Activated CD8-positive, alpha-beta memory T cell treated with anti-CD3 and anti-CD28 coated beads, Interleukin-2, amount 50 U/mL, for 48 hours (primary cell): ENCODE measurements at places on chromosomes 11 and 22.

- DNase-seq = no peak
Observed at GRCh38 chr11:117199053-117199915, at the start of gene TAGLN. Gene TAGLN, plus strand, starts transcription at chr11:117199370. Its CDS starts 3,644 bp downstream, at chr11:117203014.

- DNase-seq = peak; percentile 75
Observed at GRCh38 chr11:64357904-64358535, 942 bp upstream of the RPS6KA4 start.

DNA sequence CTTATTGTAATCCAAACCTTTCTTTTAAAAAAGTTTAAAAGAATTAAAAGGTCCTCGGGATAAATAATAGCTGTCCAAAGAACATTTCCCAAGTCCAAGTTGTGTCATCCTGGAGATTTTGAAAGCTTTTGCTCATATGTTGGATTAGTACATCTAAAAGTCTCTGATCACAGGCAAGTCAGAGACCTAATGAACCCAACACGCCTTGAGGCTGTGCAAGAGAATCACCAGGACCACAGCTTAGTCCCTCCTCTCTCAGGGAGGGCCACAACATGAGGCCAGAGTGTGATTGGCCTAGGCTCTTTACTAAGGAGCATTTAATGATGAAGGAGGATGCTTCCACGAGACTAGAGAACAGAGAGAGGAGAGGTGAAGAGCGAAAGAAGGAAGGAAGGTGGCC, 98.7 kb upstream of the OR5AK2 start:
- no peak for DNase-seq

DNA sequence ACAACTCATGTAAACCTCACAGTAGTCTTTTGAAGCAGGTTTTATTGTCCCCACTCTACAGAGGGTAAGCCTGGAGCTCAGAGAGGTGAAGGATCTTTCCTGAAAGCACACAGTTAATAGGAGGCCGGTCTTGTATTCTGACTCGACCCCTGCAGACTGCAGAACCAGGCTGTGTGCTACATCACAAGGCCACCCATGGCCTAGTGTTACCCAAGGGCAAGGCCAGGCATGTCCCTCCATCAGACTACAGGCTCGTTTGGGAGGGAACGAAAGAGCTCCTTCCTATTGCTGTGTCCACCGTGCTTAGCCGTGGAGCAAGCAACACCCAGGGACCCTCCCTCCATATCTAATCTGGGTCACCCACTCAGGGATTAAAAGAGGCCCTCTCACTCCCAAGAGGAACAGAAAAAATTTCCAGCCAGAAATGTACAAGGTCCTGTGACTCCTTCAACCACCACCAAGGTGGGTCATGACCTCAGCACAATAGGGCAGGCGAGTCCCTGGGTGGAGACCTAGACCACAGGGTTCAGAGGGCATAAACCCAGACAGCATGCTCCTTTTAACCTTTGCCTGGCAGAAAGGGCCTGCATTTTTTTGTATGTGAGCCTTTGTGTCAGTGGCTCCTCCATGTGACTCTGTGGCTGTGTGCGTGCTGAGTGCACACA, 6.3 kb upstream of the SMIM35 start:
- no peak for DNase-seq

DNA sequence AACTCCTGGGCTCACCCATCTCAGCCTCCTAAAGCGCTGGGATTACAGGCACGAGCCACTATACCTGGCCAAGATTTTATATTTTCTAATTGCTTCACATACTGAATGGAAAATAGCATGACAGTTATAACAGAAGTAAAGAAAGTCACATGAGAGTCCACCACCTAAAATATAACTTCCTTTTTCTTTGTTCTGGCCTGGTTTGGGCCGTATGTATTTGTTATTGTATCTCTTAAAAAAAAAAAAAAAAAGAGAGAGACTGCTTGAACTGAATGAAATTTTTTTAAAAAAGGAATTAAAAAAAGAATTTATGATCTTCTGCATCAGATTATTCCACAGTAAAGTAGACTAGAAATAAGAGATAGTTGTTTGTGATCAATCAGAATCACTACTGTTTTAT, 86.0 kb upstream of the GRIK4 start:
- DNase-seq = no peak

GRCh38 chr11:86765203-86765602, 35.1 kb upstream of the PRSS23 start:
- no peak for DNase-seq

DNA sequence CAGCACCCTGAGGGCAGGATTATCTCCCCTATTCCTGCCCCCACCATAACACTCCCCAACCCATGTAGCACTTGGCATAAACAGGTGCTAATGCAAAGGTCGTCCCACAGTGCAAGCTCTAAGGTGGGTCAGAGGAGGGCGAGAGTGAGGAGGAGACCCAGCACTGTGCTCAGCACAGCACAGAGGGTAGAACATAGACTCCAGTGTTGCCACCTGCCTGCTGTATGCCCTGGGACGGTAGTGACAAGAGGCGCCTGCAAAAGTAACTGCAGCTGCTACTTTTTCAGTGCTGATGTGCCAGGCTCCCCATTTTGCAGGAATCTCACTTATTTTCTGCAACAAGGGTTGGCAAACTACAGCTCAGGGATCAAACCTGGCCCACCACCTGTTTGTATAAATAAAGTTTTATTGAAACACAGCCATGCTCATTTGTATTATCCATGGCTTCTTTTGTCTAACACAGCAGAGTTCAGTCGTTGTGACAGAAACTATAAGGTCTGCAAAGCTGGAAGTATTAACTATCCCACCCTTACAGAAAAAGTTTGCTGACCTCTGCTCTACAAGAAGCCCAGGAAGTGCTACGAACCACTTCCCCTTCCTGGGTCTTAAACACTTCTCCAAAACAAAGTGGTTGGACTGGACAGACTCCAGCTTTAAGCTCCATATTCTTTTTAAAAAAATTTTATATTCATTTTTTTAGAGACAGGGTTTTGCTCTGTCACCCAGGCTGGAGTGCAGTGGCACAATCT, 16.9 kb upstream of the CDC42BPG start:
- no peak for DNase-seq
